ENCODE measurements at places on chromosomes 1 and 21.

- DNase-seq, result no peak
Measured at GRCh38 chr1:220170836-220171526, 77.0 kb downstream of the IARS2 start.

DNA sequence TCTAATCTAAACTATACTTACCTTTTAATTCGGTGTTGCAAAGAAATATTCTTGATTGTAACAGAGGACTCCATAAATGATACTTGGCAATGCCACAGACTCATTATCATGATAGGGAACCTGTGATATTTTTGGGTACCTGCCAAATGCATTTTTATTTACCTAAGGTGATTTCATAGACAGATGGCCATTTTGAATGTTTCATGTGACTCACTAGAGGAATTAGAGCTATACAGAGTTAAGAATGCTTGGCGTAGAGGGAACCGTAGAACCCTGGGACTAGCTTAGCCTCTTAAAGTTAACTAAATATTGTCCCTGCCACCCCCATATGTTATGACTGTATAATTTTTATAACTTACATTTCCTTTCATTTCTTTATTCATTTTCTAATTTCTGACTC is 136.1 kb downstream of the DISP1 start:
- DNase-seq, result no peak

- DNase-seq, result no peak
Measured at GRCh38 chr1:64940025-64940424, 26.3 kb downstream of the JAK1 start.

GRCh38 chr21:26617176-26617575 is 44.1 kb upstream of the CYYR1 start:
- no peak for DNase-seq

DNA sequence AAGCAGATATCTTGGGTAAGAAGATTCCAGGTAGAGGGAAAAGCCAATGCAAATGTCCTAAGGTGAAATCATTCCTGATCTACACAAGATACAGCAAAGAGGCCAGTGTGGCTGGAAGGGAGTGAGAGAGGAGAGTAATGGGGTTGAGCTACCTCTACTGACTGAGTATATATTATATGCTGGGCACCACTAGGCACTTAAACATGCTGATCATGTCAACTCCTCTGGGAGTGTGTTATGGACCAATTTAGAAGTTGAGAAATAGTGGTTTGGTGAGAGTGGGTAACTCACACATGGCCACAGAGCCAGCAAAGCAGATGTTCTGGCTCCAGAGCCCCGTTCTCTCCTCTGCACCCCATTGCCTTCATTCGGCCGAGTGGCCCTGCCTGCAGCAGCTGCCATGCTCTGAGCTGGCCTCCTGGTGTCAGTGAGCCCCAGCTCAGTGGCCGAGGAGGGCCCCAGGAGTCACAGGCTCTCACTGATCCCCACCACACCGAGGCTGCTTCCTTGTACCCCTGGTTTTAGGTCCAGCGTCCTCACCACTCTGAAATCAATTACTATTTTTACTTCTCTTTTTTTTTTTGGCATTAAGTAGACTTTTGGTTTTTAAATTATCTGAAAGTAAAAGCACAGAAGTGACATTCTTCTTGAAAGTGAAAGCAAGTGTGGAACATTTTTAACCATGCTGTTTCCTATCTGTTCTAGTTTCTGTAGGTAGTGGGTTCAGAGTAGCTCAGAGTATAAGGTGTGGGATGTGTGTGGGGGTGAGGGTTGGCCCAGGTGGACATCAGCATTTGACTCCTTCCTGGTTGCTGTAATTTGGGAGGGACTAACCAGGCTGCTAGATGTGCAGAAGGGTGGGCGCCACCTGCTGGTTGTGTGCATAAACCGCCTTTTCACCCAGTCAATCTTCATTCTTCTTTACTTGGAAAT is 45.8 kb upstream of the CRNN start:
- peak; percentile 11 for DNase-seq

DNA sequence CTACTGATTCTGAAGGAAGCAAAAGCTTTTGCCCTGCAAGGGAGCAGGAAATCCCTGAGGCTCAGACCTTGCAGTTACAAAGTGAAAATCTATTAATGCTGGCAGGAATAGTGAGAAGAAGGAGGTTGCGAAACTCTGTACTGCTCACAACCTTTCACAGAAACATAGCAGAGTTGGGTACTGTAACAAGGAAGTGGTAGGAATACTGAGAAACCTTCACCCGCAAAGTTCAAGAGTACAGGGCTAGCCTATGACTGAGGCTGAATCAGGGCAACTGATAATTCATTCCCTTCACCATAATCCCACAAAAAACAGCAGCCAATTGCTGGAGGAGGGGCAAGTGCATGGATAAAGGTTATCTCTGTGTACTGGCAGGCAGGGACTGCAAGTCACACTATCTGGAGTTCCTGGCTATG is 23.9 kb upstream of the KCTD3 start:
- no peak for DNase-seq

DNA sequence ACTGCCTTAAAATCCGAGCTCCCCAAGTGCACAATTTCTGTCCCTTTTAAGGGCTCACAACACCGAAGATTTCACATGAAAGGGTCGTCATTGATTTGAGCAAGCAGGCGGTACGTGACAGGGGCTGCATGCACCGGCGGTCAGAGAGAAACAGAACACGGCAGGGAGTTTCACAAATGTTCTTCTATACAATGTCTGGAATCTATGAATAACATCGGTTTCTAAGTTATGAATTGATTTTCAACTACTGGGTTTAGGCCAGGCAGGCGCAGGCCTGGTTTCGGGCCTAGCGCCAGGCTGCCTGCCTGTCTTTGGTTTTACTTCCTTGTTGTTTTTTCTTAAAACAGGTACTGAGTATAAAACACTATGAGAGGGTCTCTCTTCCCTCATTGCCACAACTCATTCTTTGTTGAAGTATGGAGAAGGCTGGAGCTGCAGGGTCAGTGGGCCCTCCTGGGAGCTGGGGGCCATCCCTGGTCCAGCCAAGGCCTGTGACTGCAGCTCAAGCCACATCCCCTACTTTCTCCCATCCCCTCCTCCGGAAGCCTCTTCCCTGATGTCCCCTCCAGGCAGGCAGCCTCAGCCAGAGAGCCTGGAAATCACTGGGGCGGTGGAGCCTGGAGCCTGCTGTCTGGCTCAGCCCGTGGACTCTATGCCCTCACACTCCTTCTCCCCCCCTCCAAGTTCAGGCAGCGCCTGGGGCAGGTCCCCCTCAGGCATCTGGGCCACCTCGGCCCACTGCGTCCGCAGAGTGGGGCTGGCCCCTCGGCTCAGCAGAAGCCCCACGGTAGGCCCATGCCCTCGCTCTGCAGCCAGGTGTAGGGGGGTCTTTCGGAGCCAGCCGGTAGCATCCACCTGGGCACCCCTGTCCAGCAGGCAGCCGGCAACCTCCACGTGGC is 2.4 kb downstream of the ANKRD65 start:
- no peak for DNase-seq

GRCh38 chr1:228107636-228108035 is 1.5 kb downstream of the MRPL55 start:
- DNase-seq, result no peak

GRCh38 chr1:59666106-59666505 is 148.6 kb upstream of the HOOK1 start:
- no peak for DNase-seq

DNA sequence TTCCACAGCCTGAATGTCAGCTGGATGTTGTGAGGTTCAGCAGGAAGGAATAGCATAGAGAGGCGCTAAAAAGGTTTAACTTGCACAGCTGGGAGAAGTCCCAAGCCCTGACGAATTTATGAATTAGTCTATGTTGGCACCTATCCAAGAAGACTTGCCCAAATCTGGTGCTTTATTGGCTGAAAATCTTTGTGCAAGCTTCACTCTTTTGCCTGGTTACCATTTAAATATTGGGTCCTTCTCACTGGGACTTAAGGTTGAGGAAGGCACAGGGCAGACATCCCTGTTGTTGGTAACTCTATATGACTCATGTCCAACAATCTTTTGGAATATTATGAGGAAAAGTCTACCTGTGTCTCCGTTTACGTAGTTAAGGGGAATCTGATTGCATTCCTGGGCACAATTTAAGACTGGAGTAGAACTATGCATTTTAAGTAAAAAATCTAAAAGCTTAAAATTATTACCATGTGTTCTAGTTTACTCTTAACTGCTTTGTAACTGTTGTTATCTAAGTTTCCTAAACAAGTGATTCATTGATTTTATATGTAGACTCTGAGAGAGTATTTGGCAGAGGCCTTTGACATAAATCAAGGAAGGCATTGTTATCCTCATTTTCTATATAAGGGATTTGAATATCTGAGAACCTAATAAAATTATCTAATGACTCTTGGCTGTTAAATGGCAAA is 181.7 kb upstream of the DPYD start:
- DNase-seq, result no peak

- DNase-seq, result no peak
Measured at GRCh38 chr1:157025856-157026255, 19.7 kb downstream of the ARHGEF11 start.

DNA sequence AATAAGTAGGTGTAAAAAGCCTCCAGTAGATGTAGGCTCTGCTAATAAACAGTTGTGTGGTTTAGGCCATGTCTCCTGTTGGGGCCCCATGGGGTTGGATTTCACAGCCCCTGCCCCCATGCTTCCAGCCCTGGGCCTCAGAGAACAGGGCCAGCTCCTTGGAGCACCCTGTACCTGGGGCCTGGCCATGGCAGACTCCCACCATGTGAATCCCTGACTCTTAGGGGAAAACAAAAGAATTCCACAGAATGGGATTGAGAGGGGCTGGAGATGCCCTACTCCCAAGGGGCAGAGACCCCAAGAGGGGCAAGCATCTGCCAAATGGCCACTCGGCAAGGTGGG is 11.5 kb downstream of the LRP8 start:
- no peak for DNase-seq

DNA sequence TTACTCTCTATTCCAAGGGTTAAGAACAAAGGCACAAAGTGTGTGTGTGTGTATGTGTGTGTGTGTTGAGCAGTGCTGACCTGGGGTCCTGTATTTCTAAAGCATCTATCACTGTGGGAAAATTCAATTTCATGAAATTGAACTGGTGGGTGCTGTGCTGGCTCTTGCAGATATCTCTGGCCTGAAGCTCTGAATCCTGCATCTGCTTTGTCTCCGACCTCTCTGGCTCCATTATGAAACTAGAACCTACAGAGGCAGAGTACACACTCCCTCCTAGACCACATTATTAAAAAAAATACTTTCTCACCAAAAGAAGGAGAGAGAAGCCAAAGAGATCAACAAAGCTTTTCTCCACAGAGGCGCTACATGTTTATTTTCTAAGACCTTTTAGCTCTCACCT is 88.4 kb upstream of the PDE4B start:
- DNase-seq, result no peak

GRCh38 chr1:63261736-63262458 is 60.5 kb upstream of the FOXD3 start:
- DNase-seq, result no peak

DNA sequence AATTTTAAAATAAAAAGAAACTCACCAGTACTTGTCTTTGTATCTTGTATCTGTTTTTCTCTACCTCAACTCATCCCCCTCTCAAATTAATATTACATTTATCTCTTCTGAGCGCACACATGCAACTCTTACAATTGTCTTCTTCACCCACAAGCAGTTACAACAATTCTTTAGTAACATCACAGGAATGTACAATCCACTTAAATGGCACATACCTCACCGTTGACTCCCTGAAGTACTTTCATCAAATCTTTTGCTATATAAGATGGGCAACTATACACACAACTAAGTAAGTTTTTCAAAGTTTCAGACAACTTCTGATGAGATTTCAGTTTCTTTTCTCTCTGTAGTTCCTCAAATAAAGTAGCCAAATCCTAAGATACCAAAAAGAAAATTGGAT is 28.3 kb downstream of the HEATR1 start:
- DNase-seq, result no peak

GRCh38 chr1:190168116-190168892 is 309.4 kb downstream of the BRINP3 start:
- no peak for DNase-seq

- no peak for DNase-seq
Measured at GRCh38 chr1:29451368-29451892, 215.1 kb downstream of the PTPRU start.

- no peak for DNase-seq
Measured at GRCh38 chr1:51272916-51273315, 36.8 kb downstream of the RNF11 start.

DNA sequence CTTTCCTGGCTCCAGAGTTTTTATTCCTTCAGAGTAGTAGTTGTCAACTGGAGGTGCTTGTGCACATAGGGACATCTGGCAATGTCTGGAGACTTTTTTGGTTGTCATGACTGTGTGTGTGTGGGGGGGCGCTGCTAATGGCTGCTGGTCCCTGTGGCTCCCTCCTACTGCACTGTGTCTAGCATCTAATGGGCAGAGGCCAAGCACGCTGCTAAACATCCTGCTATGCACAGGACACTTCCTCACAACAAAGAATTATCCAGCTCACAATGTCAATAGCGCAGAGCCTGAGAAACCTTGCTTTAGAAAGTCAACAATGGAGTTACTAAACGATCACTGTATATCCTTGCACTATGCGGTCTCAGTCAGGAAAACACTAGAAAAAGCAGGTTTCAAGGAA is 19.7 kb upstream of the HMGB4 start:
- no peak for DNase-seq

DNA sequence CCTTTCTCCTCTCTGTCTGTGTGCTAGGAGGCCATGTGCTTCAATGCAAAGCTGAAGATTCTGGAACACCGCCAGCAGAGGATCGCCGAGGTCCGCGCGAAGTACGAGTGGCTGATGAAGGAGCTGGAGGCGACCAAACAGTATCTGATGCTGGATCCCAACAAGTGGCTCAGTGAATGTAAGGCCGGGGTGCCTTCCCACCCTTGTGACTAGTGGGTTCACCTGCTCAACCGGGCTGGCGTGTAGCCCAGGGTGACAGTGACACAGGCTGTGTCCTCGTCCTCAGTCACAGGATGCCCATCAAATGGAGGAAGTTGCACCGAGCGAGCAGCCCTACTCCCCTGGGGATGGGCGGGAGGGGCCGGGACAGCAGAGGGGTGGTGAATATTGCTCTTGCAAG is 544.1 kb downstream of the KIF26B start:
- no peak for DNase-seq

DNA sequence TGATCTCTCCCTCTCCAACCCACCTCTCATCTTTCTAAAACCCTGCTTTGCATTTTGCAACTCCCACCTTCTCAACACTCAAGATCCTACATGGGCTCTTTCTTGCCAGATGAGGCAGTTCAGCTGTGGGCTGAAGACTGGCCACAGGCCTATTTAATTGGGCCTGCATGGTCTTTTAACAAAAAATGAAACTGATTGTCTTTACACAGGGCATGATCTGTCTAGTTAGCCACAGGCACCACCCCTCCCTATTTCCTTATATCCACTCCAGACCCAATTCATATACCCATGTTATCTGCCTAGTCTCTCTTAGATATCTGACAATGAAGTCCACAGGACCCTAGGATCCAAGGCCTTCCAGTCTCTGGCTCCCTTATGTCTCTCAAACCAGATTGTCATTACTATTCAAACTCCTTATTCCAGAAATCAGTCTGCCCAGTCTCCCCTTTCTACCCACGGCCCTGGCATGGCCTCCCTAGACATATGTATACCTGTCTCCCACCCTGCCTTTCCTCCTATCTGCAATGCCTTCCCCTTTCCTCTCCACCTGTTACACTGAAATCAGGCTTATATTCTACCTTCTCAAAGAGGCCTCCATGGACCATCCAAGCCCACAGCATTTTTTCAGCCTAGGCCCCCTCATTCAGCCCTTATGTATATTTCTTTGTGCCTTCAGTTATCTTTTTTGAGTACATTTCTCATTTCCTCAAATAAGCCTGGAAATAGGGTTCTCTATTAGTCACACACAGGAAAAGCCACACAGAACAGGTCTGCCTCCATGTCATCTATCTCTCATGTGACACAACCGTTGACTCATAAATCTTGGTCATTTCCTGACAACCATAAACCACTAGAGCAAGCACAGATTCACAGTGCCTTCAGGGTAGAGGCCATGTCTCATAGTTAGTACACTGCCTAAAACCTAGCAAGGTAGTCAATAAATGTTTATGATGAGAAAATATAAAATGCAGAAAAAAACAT is 39.0 kb downstream of the LPAR3 start:
- peak; percentile 4 for DNase-seq
